Nasal cavity respiratory epithelium epithelial cell of viscerocranial mucosa (primary cell): ENCODE measurements at places on chromosomes 6 and 20. TPM values are rescaled to one million over a fixed set of nuclear protein-coding genes. Genes with fewer than 3 reads are reported as not detected.

NCOA7 gene
- 66.0 and 151 TPM in 2 replicates for total RNA-seq

APCDD1L gene
- total RNA-seq = under 0.01 and 0.21 TPM in 2 replicates

MYT1 gene
- total RNA-seq = not detected in 2 replicates

ZFP57 gene
- under 0.01 and 4.2 TPM in 2 replicates for total RNA-seq

VTA1 gene
- 44.8 and 71.2 TPM in 2 replicates for total RNA-seq

TTK gene
- 0.14 and 0.34 TPM in 2 replicates for total RNA-seq

LY6G5B gene
- total RNA-seq = 0.68 and 3.3 TPM in 2 replicates

RIPOR2 gene
- under 0.01 and 0.07 TPM in 2 replicates for total RNA-seq

PDCD2 gene
- 48.4 and 91.6 TPM in 2 replicates for total RNA-seq

ELOVL4 gene
- total RNA-seq = 5.8 and 13.7 TPM in 2 replicates

ECT2L gene
- total RNA-seq = 0.07 and 0.34 TPM in 2 replicates

PSORS1C2 gene
- not detected in 2 replicates for total RNA-seq

RIPOR3 gene
- 1.6 TPM in 1 of 2 replicates, not detected in the other for total RNA-seq

OR14J1 gene
- total RNA-seq = not detected in 2 replicates

ZNF318 gene
- total RNA-seq = 4.1 and 7.0 TPM in 2 replicates

MACROD2 gene
- 1.4 and 4.3 TPM in 2 replicates for total RNA-seq

LPIN3 gene
- 3.4 and 12.5 TPM in 2 replicates for total RNA-seq

PLEKHG1 gene
- 9.6 and 34.5 TPM in 2 replicates for total RNA-seq

SLC22A16 gene
- total RNA-seq = not detected in 2 replicates

MRPS10 gene
- 71.3 and 91.2 TPM in 2 replicates for total RNA-seq

HCK gene
- total RNA-seq = not detected in 2 replicates
